ENCODE measurements at places on chromosomes 1 and 21. TPM values are rescaled to one million over a fixed set of nuclear protein-coding genes. Genes with fewer than 3 reads are reported as not detected.
A peak's percentile ranks its signal among the peaks of the same experiment; 100 is the strongest.

PKNOX1 gene
- polyA plus RNA-seq: 31.6 TPM

PKLR gene
- 7.6 TPM for polyA plus RNA-seq

FAM131C gene
- 1.3 TPM for polyA plus RNA-seq

PLA2G2F gene
- 0.37 TPM for polyA plus RNA-seq

OR2T34 gene
- not detected for polyA plus RNA-seq

PDE4B gene
- 10.3 TPM for polyA plus RNA-seq

OXCT2 gene
- 0.85 TPM for polyA plus RNA-seq

KIF17 gene
- 4.3 TPM for polyA plus RNA-seq

DNASE2B gene
- polyA plus RNA-seq: 0.20 TPM

IVL gene
- 0.23 TPM for polyA plus RNA-seq

DNA sequence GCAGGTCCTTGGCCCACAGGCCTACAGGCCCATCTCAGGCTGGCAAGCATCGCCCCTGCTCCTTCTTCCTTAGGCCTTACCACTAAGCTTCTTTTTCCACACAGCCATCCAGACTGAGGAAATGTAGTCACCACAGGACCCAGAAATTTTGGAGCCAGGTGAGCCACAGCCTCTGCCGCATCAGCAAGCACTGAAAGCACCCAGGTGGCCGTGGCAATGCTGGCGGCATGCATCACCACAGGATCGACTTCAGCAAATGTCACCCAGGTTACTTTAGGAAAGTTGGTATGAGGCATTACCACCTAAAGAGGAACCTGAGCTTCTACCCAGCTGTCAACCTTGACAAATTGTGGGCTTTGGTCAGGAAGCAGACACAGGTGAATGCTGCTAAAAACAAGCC lies 11.6 kb downstream of the PIGM start:
- no peak for DNase-seq

DNA sequence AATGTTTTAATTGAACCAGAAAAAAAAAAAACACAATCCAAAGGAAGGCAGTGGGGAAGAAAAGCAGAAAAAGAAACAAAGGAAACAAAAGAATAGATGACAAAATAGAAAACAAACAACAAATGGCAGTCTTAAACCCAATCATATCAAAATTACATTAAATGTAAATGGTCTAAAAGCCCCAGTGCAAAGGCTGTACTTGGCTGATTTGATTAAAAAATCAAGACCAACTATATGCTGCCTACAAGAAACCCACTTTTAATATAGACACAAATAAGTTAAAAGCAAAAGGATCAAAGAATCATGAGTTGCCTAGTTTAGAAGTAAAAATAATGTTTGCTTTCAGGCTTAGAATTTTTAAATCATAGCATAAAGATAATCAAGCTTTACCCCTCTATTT lies 19.8 kb upstream of the C1orf115 start:
- no peak for DNase-seq

GRCh38 chr21:18499761-18500376 lies 96.3 kb upstream of the TMPRSS15 start:
- peak; percentile 55 for DNase-seq

- no peak for DNase-seq
These were observed 14.1 kb upstream of the FAM43B start for GRCh38 chr1:20538227-20538626.

DNA sequence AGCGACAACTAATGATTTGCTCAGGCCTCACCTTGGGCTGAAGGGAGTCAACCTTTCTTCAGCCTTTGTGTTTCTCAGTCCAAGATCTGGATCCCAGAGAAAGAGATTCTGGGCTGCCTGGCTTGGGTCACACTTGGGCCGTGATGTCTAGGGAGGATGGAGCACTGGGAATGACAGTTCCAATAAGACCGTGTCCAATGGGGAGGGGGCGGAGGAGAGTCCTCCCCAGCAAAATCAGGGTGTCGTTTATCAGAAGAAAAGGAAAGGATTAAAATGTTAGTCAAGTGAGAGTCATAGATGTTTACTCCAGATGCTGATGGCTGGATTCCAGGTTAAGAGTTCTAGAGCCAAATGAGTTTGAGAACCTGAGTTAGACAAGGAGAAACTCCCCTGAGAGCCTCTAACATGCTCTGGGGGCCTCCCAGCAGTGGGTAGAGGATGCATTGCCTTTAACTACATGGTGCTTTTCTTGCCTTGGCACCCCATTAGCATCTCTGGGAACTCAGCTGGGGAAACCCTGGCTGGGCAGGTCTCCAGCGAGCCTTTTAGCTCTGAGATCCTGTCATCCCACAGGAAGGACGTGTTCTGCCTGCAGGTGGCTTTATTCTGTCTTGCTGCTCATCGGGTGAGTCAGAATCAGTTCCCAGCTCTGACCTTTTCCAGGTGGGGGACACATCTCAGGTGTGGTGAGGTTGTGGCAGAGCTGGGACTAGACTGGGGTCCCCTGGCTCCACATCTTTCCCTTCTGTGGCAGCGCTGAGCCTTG lies 22.2 kb downstream of the NIPAL3 start:
- DNase-seq: no peak

- no peak for DNase-seq
These were observed 130.7 kb upstream of the BMP8A start for GRCh38 chr1:39360731-39361130.

GRCh38 chr21:31282095-31282709 lies 61.9 kb downstream of the TIAM1 start:
- DNase-seq: no peak

DNA sequence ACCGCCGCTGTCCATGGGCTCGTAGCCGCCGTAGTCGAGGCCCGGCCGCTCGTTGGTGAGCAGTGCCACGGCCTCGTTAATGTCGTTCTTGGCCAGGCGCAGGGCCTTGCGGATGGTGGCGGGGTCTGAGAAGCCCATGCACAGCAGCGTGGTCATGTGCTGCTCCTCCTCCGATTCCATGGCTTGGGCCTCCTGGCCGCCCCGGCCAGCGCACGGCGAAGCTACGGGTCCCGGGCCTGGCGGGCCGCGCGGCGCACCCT lies 300 bp downstream of the USP24 start:
- no peak for DNase-seq

GRCh38 chr1:161176468-161177111 lies 717 bp downstream of the B4GALT3 start:
- DNase-seq: no peak

DNA sequence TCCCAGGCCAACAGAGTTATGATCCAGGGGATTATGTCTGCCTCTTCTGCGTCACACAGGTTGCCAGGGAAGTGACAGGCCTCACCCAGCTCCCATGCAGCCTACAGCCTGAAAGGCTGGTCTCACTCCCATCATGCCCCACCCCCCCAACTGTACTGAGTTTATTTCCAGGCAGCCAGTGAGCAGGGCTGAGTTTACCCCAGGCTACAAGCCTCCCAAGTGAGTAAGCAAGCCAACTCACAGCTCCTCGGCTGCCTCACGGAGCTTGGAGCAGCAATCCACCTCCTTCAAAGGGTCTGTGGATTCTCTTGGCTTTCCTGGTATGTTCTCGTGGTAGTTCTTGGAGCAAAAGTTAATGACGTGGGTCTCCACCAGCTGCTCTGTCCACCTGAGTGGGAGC lies 1147.6 kb upstream of the ADGRL4 start:
- DNase-seq: no peak

- no peak for DNase-seq
These were observed 18.4 kb downstream of the LORICRIN start for GRCh38 chr1:153277852-153278251.

DNA sequence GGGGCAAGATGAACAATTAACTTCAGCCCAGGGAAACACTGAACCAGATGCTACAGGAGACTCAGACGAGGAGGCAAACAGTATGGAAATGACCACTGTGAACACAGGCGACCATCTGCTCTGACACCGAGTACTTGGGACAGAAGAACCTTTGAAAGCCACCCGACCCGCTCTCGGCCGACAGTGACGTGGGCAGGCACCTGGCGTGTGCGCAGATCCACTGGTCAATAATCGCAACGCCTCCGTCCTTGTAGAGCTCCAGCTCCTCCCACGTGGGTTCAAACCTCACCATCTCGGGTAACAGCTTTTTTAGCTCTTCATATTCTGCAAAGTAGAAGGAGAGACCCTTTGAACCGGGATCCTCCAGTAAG lies 20.3 kb downstream of the POFUT2 start:
- DNase-seq: no peak

- no peak for DNase-seq
These were observed 14.4 kb downstream of the ARMH1 start for GRCh38 chr1:44688760-44689446.

DNA sequence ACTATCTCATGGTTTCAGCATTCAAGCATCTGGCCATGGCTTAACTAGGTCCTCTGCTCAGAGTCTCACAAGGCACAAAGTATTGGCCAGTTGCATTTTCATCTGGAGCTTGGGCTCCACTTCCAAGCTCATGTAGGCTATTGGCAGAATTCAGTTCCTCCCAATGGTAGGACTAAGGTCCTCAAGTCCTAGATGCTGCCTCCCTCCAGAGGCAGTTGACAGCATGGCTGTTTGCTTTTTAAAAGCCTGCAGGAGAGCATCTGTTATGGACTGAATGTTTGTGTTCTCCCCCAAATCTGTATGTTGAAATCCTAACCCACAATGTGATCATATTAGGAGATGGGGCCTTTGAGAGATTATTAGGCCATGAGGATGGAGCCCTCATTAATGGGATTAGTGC lies 38.0 kb upstream of the HLX start:
- DNase-seq: no peak

GRCh38 chr1:225645194-225645895 lies 7.6 kb downstream of the ENAH start:
- no peak for DNase-seq

DNA sequence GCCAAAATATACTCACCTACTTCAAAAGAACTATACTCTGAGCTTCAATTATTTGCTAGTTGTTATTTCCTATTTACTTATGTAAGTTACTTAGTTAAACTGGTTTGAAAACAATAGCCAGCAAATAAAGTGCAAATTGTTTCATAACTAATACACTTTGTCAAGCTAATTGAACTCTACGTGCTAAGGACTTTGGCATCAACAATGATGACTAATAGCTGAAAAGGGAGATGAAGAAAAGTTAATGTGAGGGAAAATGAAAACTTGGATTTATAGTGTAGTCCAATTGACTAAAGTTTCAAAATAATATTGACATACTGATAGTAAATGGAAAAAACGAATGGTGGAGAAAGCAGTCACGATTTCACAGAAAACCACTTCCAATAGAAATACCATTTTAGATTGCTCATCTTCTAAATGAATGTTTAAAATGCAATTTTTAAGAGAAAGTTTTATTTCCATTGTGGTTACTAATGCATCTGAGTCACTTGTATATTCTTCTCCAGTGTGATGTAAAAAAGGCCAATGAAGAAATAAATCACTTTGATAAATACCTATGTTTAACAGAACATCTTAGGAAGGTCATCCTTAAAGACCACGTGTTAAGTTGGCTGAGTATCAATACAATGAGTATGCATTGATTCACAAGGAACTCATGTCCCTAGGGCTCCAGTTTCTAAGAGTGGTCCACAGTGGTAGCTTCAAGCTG lies 455.2 kb downstream of the LTN1 start:
- DNase-seq: no peak

GRCh38 chr1:185775501-185775900 lies 41.3 kb downstream of the HMCN1 start:
- DNase-seq: peak; percentile 30

GRCh38 chr1:46725736-46726108 lies 6.8 kb upstream of the EFCAB14 start:
- DNase-seq: no peak

GRCh38 chr1:181014477-181015250 lies 8.0 kb downstream of the STX6 start:
- no peak for DNase-seq

DNA sequence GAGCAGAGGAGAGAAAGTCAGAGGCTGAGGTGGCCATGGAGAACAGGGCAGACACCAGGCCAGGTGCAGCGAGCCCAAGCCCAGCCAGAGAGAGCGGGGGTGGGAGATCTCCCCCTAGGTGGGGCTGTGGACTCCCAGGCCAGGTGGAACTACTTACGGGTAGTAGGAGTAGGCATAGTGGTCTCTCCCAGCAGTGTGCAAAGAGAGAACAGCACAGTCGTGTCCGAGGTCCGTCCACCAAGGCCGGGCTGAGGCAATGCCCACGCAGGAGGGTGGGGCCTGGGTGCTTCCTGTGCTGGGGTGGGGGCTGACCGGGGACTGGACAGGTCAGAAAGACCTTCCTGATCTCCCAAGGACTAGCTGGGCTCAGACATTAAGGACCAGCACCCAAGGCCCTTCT lies 263.7 kb downstream of the PTPRU start:
- DNase-seq: no peak

- peak; percentile 5 for DNase-seq
These were observed 15.0 kb upstream of the THEM5 start for GRCh38 chr1:151868486-151868885.

DNA sequence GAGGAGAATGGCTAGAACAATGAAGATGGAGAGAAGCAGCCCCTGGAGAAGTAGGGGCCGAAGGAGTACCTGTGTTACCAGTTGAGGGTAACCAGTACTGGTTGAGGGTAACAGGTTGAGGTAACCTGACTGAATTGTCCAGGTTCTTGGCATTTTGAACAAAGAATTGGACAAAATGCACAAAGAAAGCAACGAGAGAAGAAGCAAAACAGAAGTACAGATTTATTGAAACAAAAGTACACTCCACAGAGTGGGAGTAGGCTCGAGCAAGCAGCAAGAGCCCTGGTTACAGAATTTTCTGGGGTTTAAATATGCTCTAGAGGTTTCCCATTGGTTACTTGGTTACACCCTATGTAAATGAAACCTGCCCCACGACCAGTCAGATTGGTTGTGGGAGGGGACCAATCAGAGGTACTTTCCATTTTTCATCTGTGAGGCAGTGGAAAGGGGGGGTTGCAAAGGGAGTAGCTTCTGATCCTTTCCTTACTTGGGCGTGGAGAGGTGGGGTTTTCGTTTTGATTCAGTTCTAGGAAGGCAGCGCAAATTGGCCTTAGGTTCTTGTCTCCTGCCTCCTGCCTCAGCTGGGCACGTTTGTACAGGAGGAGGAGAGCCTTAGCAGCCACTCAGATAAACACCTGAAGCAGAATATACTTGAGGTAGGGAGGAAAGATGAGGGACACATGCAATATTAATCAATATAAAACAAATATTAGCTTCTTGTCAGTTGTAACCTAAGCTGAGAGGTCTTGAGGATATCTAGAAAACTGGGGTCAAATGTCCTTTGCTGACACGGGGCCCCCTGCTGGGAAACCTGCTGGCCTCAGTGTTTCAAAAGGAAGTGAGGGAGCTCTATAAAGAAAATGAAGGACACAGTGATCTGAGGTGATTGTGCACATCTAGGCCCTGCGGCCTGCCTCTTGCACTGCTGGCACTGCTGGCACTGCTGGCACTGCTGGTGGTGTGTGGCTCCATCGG lies 14.3 kb upstream of the LSM10 start:
- no peak for DNase-seq

DNA sequence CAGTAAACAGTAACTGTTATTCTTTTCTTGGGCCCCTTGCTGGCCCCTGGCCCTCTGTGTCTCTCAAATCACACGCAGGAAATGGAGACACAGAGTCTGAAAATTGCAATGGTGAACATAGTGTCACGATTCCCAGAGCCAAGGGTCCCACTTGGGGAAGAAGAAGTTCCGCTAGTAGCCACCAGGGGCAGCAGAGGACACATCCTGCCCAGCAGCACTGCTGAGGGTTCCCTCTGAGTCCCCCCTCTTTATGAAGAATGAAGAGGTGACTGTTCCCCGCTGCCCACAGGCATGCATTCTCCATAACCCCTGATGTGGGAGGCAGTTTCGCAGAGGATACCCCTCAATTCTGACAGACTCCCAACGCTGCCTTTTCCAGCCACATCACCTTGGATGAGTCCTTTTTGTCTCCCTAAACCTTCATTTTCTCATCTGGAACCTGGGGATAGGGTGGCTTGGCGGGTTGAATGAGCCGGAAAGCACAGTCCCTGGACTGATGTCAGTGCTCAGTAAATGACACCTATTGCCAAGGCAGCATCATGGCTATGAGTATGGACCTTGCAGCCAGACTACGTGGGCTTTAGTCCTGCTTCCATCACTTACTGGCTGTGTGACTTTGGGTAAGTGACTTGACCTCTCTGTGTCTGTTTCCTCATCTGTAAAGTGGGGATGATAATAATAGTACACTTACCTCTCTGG lies 238.0 kb upstream of the TMEM51 start:
- no peak for DNase-seq

Data from left kidney (tissue), 8 donors.